Right atrium auricular region (tissue), 2 donors: ENCODE measurements at places on chromosomes 5 and 9. TPM values are rescaled to one million over a fixed set of nuclear protein-coding genes. Genes with fewer than 3 reads are reported as not detected.

Gene CWC27
- 12.1 TPM for total RNA-seq

DNA sequence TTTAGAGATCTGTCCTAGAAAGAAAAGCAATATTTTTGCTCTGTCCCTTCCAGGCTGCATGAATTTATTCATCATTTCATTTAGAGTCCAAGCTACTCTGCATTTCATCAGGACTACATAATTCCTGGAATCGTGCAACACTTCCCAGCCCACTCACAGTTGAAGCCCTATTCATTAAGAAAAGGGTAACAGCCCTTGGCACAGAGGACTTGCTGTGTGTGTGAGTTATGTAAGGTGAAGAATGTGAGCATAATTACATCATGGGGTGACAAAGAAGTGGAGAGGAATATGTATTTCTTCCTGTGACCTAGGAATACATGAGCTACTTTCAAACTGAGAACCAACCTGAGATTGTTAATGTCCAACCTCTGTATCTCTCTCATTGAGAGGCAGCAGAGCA lies 317.4 kb downstream of the ARHGEF28 start:
- no peak overlapping the region for H3K4me3 ChIP-seq
- no peak for DNase-seq
- no peak overlapping the region for H3K27ac ChIP-seq
- no peaks in the 10 kb centered on the region for H3K4me1 ChIP-seq
- H3K36me3 ChIP-seq, result no peaks in the 10 kb centered on the region

Gene TMC1
- not detected for total RNA-seq

DNA sequence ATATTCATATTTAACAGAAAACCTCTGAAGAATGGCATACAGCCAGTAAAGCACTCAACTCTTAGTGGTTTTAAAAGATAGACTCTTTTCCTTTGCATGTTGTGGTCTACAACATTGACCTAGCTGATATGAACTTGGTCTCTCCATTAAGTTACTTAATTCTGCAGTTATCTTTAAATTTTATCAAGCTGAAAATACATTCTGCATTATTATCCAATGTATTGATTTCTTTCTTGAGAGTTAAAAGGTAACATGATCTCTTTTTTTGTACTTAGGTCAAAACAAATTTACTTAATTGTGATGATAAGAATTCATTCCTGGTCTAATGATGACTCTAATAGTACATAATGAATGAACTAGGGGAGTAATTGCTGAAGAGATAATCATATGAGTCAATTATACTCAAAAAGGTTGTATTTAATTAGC lies 132.9 kb downstream of the STARD4 start:
- H3K27ac ChIP-seq, result no peak overlapping the region
- no peak overlapping the region for H3K4me3 ChIP-seq
- no peak for DNase-seq

GRCh38 chr5:66945389-66946349 lies 250.9 kb downstream of the CD180 start:
- no peak overlapping the region for H3K27ac ChIP-seq
- DNase-seq, result no peak
- no peaks in the 10 kb centered on the region for H3K36me3 ChIP-seq
- no peaks in the 10 kb centered on the region for H3K27me3 ChIP-seq
- H3K4me1 ChIP-seq, result no peaks in the 10 kb centered on the region

GRCh38 chr9:123225995-123226394 lies 42.4 kb downstream of the STRBP start:
- no peak overlapping the region for H3K4me3 ChIP-seq
- no peaks in the 10 kb centered on the region for H3K36me3 ChIP-seq
- H3K27me3 ChIP-seq, result no peaks in the 10 kb centered on the region
- no peak overlapping the region for H3K27ac ChIP-seq

DNA sequence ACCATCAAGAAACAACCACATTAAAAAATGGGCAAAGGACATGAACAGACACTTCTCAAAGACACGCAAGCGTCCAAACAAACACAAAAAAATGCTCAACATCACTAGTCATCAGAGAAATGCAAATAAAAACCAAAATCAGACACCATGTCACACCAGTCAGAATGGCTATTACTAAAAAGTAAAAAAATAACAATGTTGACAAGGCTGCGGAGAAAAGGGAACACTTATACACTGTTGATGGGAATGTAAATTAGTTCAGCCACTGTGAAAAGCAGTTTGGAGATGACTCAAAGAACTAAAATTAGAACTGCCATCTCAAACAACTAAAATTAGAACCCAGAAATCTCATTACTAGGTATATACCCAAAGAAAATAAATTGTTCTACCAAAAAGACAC lies 80.4 kb downstream of the CAAP1 start:
- H3K4me3 ChIP-seq, result no peak overlapping the region
- no peaks in the 10 kb centered on the region for H3K4me1 ChIP-seq
- no peaks in the 10 kb centered on the region for H3K36me3 ChIP-seq
- no peaks in the 10 kb centered on the region for H3K27me3 ChIP-seq
